NCI-H460 (cell line): ENCODE measurements at places on chromosomes 4 and X.
A peak's percentile ranks its signal among the peaks of the same experiment; 100 is the strongest.

GRCh38 chr4:154658680-154659405, 46.4 kb upstream of the FGG start:
- no peak for DNase-seq

GRCh38 chr4:44761306-44761705, 35.0 kb upstream of the GNPDA2 start:
- no peak for DNase-seq

GRCh38 chrX:66042307-66043077, 2.6 kb upstream of the VSIG4 start:
- no peak for DNase-seq

GRCh38 chr4:142092941-142093340, 456.6 kb downstream of the IL15 start:
- DNase-seq: no peak

DNA sequence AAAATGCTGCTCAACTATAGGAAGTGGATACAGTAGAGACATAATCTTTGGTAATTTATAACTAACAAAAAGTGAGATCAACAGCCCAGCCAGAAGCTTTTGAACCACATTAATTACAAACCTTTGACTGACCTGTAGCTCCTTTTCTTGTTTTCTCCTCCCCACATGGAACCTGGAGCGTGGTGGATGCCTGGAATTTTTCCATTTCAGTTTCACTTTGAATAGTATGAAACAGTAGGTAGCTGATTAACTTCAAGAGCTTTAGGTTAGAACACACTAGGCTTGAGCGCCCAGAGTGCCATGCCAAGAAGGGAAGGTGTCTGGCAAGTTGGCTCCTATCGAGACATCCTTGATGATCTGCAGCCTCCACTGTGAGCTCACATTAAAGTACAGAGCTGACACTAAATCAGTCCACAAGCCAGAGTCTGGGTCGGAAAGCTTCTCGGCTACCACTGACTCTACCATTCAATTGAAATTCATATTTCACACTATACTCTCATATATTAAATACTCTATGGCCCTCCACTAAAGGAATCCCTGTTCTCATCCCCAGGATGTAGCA, 143.4 kb downstream of the GLRA2 start:
- DNase-seq: no peak

GRCh38 chrX:134600714-134601113, 57.6 kb downstream of the PLAC1 start:
- DNase-seq: no peak

- no peak for DNase-seq
These were observed 34.6 kb downstream of the NBDY start for GRCh38 chrX:56763556-56764152.

- DNase-seq: no peak
These were observed 45.0 kb downstream of the TET2 start for GRCh38 chr4:105191621-105192210.

DNA sequence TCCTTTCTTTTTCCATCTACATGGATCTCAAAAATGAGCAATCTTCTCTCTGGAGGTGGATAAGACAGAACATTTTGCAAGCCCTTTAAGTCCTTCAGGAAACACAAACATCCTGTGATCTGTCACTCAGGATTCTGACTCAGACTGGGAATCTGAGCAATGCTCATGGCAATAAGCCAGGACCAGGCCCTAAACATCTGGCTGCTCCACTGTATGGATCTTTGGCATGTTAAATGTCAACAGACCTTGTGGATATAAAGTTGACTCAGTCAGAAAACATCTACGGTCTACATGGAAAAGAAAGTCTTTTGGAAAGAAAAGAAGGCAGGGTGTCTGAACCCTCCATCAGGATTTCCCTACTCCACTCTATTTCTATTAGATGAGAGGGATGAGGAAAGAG, 17.8 kb upstream of the CHIC2 start:
- DNase-seq: peak; percentile 84

GRCh38 chr4:172517391-172517790, 651.2 kb upstream of the GALNT7 start:
- no peak for DNase-seq

DNA sequence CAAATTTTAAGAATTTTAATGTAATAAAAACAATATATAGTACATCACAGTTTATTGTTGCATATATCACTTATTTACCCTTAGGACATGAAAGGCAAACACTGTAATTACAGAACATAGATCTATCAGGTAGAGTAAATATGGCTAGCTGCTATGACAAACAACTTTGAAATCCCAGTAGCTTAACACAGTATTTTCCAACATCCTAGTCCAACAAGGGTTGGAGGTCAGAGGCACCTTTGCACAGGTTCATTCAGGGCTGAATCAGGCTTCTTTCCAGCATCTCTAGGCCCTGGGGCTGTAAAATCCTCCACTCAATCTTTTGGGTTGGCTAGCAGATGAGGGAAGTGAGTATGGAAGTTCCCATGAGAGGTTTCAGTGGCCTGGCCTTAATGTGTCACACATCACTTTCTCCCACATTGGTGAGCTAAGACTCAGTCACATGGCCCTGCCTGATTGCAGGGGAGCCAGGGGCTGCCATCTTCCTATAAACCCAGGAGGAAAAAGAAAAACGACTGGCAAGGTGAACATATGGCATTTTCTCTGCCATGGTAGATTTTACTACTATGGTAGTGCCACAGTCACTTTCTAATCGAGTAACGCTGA, 32.9 kb downstream of the HERC6 start:
- no peak for DNase-seq

DNA sequence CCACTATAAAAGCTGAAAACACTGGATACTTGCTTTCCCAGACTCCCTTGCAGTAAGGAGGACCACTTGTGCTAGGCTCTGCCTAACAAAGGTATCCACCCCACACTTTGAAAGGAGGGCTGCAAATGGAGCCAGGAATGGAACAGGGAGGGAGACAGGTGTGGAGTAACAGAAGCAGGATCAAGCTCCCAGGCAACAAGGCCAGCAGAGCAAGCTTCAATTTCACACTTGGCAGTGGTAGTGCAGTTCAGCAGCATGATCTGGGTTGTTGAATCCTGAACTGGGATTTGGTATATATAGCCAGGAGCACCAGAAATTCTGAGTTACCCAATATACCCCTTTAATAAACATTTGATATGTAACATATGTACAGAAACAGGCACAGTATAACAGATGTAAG, 9.8 kb downstream of the LAMP2 start:
- no peak for DNase-seq

DNA sequence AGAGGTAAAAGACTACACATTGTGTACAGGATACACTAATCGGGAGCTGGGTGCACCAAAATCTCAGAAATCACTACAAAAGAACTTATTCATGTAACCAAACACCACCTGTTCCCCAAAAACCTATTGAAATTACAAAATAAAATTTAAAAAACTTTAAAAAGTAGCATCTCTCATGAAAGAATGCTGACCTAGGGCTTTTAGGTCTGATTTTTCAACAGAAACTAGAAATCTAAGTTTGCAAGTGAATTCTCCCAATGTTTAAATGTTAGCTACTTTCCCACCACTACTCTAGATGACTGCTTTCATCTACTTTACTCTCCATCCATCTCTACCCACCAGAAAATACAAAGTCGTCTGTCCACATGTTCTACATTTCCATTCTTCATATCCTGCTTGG, 1447.7 kb downstream of the RPA4 start:
- DNase-seq: no peak

DNA sequence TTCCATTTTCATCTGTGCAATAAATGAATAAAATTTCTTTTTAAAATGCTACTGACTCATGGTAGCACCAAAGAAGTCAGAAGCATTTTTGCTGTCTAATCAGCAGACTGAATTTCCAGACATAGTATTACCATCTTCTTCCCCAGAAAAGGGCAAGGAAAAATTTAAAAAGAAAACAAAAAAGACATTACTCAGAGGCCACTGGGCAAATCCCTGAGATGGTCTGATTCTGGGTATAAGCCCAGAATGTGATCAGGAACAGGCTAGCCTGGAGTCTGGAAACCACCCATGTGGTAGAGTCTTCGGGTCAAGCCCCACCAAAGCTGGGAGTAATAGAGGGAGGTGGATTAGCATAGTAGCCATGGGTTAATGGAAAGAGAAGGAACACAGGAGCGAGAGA, 342.8 kb downstream of the FBXW7 start:
- DNase-seq: no peak

GRCh38 chr4:108051343-108051742, 61.7 kb downstream of the HADH start:
- DNase-seq: no peak

- peak; percentile 33 for DNase-seq
These were observed 4.6 kb upstream of the SOWAHD start for GRCh38 chrX:119753639-119754257.

- no peak for DNase-seq
These were observed 74.1 kb upstream of the TMEM164 start for GRCh38 chrX:109928596-109929335.

GRCh38 chr4:86220121-86220520, 139.7 kb downstream of the MAPK10 start:
- peak; percentile 64 for DNase-seq

DNA sequence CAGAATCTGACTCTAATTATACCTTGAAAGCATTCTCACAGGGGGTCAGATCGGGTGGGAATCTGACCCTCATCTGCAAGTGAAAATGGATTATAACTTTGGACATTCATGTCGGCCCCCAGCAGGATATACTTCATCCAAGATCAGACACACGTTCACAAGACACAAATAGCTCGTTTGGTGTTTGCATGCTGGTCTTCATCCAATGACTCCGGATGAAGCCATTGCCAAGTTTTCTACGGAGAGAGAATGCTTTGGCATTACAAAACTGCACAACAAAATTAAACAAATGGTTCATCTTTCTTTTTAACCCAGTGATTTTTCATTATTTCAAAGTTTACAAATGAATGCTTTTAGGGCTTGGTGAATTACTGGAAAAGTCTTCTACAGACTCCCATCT, 105.5 kb downstream of the MID1 start:
- DNase-seq: no peak

- DNase-seq: no peak
These were observed 335.5 kb upstream of the IGFBP7 start for GRCh38 chr4:57445686-57446085.

DNA sequence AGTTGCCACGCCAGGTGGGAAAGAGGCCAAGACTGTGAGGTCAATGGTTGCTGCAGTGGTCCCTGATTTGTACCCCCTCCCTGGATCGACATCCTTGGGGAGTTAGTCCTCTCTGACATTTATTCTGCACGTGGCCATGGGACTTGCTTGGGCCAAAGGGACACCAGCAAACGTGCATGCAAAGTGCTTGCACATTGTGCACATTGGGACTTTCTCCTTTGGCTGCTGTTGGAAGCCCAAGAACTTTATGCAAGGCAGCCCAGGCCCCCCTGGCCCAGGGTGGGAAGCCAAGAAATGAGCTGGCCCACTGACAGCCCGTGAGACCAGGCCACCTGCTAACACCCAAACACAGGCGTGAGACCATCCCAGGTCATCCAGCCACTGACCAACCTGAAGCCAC, 38.1 kb downstream of the SLC2A9 start:
- DNase-seq: no peak

DNA sequence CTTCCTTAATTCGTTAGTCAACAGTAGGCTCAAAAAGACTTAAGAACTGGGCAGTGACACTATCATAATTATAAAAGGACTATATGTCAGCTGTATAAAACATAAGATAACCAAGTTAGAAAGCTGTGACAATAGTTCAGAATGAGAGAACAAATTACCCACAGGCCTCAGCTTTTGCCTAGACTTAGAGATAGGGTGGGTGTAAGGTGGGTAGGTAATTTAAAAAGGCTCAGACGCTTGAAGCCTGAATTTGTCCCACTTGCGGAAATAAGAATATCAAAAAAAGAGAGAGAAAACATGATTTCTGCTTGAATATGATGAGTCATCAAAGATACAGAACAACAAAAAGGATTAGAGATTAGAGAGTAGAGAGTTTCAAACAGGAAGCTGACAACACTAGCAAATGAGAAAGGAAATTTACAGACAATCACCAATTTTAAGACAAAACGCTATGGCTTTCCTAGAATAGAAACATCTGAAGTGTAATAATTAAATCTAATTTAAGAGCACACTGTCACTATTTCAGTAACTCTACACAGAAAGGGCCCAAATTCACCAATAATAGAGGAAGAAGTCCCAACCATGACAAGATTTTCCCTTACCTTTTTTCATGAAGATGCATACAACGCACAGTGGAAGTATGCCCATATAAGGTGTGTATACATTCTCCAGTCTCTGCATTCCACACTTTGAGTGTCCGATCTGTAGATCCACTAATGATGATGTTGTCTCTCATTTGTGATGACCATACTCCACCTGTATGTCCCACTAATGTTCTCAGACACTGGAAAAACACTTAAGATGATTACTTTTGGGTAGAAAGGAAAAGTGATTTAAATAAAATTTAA, 208.1 kb downstream of the FBXW7 start:
- no peak for DNase-seq

- no peak for DNase-seq
These were observed 421.2 kb upstream of the NWD2 start for GRCh38 chr4:36823199-36823967.

GRCh38 chrX:53445977-53446376, 11.8 kb upstream of the HSD17B10 start:
- DNase-seq: peak; percentile 56

GRCh38 chr4:75056277-75056676, 123.4 kb downstream of the PARM1 start:
- DNase-seq: no peak
